ENCODE measurements at places on chromosomes 2 and 18. TPM values are rescaled to one million over a fixed set of nuclear protein-coding genes. Genes with fewer than 3 reads are reported as not detected.

Gene SPC25
- 32.0 TPM for total RNA-seq

DNA sequence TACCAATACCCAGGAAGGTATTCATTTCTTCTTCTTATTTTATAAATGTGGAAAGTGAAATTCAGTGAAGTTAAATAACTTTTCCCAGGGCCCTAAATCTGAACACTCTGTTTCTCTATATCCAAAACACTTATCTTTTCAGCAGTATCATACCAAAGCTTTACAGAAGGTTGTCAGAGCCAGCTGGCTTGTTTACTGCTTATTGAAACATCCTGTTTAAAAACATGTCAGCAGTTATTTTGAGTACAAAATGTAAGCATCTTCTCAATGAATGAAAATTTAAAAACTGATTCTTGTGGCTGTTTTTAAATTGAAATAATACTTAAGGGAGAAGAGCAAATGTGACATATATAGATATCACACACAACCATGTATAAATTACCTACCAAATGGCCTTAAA, 11.3 kb upstream of the CDH19 start:
- no peak overlapping the region for H3K27ac ChIP-seq
- DNase-seq: no peak
- H3K4me1 ChIP-seq: no peaks in the 10 kb centered on the region
- H3K27me3 ChIP-seq: no peaks in the 10 kb centered on the region
- H3K4me3 ChIP-seq: no peak overlapping the region

DNA sequence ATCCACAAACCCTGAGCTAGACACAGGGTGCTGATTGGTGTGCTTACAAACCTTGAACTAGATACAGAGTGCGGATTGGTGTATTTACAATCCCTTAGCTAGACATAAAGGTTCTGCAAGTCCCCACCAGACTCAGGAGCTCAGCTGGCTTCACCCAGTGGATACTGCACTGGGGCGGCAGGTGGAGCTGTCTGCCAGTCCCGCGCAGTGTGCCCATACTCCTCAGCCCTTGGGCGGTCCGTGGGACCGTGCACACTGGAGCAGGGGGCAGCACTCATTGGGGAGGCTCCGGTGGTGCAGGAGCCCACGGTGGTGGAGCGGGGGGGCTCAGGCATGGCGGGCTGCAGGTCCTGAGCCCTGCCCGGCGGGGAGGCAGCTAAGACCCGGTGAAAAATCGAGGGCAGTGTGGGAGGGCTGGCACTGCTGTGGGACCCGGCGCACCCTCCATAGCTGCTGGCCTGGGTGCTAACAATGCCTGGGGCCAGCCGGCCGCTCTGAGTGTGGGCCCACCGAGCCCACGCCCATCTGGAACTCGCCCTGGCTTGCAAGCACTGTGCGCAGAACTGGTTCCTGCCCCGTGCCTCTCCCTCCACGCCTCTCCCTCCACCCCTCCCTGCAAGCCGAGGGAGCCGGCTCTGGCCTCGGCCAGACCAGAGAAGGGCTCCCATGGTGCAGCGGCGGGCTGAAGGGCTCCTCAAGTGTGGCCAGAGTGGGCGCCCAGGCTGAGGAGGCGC, 75.6 kb downstream of the MOB4 start:
- H3K27ac ChIP-seq: no peak overlapping the region
- DNase-seq: no peak
- no peak overlapping the region for H3K4me3 ChIP-seq
- no peaks in the 10 kb centered on the region for H3K36me3 ChIP-seq
- H3K27me3 ChIP-seq: peaks cover 7% of the 10 kb centered on the region
- no peaks in the 10 kb centered on the region for H3K4me1 ChIP-seq

Gene ADD2
- total RNA-seq: 46.2 TPM

GRCh38 chr2:204315236-204315662, 230.0 kb upstream of the PARD3B start:
- H3K36me3 ChIP-seq: no peaks in the 10 kb centered on the region
- H3K4me3 ChIP-seq: no peak overlapping the region
- no peak overlapping the region for H3K27ac ChIP-seq
- no peaks in the 10 kb centered on the region for H3K4me1 ChIP-seq
- DNase-seq: no peak

GRCh38 chr2:83967854-83968253, 491.2 kb downstream of the SUCLG1 start:
- no peaks in the 10 kb centered on the region for H3K36me3 ChIP-seq
- H3K4me1 ChIP-seq: no peaks in the 10 kb centered on the region
- peaks cover 19% of the 10 kb centered on the region for H3K27me3 ChIP-seq
- H3K27ac ChIP-seq: no peak overlapping the region
- no peak overlapping the region for H3K4me3 ChIP-seq

DNA sequence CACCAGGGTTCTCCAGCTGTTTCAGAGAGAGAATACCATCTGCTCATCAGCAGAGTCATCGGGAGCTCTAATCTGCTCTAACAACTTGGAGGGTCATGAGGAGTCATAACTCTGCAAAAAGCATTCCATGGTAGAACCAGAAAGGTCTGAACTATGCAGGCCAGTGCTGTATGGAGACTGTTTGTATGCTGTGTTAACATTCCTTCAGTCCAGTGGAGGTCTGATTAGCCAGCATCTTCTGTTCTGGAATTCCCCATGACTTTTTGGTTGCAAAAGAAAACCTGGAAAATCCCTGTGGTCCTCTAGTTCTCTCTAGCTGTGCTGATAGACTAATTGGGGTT, 9.4 kb upstream of the ITGB6 start:
- peaks cover 29% of the 10 kb centered on the region for H3K4me1 ChIP-seq
- peaks cover 4% of the 10 kb centered on the region for H3K27me3 ChIP-seq
- H3K4me3 ChIP-seq: no peak overlapping the region
- no peak overlapping the region for H3K27ac ChIP-seq

Measured in activated naive CD4-positive, alpha-beta T cell treated with anti-CD3 and anti-CD28 coated beads for 36 hours (primary cell).